ENCODE measurements at places on chromosomes 2 and 18.

- no peak for DNase-seq
These were observed 223.5 kb downstream of the RDH14 start for GRCh38 chr2:18336975-18337374.

- no peak for DNase-seq
These were observed 212.4 kb downstream of the RPIA start for GRCh38 chr2:88903749-88904353.

- DNase-seq = no peak
These were observed 4.8 kb downstream of the AMER3 start for GRCh38 chr2:130759906-130760753.

GRCh38 chr2:19899985-19900930 is 1.5 kb downstream of the TTC32 start:
- DNase-seq = no peak

DNA sequence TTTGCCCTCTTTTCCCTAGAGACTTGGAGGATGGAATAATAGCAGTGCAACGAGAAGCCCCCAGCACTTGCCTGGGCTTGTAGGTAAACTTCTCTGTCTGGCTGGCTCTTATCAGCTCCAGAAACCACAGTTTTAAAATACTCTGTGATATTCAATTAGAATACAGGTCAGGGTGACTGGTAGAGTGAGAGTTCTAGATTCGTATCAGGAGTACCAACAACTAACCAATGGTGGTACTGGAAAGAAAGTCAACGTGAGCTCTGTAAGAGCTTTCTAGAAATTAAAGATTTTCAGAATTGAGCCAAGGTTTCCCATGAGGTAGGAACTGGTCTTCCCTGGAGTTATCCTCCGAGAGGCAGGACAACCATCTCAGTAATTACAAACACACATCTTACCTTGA is 216.9 kb downstream of the NYAP2 start:
- no peak for DNase-seq

DNA sequence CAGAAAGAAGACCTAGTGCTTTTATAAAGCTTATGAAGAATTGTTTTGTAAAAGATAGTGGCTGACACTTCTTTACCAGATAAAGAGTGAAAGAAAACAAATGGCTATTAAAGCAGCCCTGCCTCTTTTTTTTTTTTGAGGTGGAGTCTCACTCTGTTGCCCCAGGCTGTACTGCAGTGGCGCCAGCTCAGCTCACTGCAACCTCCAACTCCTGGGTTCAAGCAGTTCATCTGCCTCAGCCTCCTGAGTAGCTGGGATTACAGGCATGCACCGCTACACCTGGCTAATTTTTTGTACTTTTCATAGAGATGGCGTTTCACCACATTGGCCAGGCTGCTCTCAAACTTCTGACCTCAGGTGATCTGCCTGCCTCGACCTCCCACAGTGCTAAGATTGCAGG is 12.9 kb downstream of the ARPC2 start:
- no peak for DNase-seq

GRCh38 chr18:48167897-48168253 is 237.4 kb upstream of the SMAD2 start:
- DNase-seq = no peak

DNA sequence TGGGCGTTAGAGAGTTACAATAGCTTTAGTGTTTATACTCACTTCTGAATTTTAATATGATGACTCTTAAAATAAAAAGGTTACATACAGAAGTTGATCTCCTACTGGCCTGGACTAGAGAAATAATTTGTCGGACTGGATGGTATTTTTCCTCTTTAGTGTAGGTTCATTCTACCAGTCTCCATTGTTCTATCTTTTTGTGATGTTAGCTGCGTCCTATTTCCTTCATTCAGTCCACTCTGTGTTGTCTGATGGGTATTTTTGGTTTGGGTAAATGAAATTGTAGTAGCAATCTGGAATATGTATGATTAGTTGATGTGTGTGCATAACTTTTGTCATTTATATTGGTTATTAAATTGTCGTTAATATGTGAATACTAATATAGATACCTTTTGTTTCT is 5.3 kb downstream of the DDX1 start:
- no peak for DNase-seq

- no peak for DNase-seq
These were observed 358.9 kb downstream of the ARL6IP6 start for GRCh38 chr2:153077311-153077710.

GRCh38 chr2:170843656-170844055 is 27.0 kb downstream of the GAD1 start:
- no peak for DNase-seq

GRCh38 chr2:200383380-200384110 is 77.1 kb downstream of the SPATS2L start:
- DNase-seq = no peak

- DNase-seq = no peak
These were observed 74.3 kb upstream of the CD302 start for GRCh38 chr2:159872353-159872752.

DNA sequence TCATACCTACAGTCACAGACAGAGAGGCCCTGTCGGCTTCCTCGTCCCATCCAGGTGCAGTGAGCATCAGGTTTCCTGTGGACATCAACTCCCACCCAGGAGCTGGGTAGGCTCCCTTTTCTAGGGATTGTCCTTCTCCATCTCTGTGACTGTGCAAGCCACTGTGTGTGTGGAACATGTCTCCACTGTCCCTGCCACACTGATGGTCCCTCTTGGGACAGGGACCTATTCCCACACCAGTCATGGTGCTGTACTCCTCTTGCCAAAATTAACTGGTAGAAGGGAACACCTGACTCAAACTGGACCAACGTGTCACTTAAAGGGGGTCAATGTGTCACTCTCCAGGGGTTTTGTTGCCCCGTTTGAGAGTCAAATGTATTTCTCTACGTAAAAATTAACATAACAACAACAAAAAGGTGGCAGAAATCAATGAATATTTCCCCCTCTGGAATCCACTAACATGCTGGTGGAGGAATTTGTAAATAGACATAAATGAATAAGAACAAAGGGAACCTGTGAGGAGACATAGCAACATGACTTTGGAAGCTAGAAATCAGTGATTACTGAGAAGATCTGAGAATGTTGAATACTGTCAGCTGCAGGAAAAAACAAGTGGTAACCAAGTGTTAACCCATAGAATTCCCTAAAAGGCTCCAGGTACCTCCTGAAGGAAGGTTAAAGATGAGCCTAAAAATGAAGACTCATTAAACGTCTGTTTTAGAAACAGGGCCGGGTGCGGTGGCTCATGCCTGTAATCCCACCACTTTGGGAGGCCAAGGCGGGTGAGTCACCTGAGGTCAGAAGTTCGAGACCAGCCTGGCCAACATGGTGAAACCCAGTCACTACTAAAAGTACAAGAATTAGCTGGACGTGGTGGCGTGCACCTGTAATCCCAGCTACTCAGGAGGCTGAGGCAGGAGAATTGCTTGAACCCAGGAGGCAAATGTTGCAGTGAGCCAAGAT is 40.4 kb downstream of the SH2D6 start:
- DNase-seq = no peak

DNA sequence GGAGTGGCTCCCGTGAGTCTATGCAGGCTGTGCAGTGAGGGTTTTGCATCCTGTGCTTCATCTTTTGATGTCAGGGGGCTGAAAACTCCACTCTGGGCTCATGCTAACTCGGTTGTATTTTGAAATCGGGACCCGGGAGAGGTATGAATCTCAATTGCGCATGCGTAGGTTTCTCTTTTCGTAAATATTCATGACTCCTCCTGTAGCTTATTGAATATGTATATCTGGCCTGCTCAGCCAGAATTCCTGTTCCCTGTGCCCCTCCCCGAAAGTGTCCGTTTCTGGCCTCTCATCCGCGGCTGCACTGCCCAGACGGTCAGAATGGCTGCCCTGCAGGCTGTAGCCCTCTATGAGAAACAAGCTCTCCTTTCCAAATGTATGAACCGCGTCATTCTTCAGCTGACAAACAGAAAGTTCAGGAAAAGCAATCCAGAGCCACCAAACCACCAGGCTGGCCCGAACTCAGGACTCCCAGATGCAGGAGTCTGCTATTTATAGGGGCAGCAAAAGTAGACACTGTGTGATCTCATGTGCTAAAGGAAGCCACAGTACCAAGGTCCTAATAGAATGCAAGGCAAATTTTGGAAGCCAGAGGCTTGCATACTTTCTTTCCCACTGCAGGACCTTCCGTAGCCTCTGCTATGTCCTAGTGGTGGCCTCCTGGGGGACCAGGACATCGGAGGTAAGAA is 41.7 kb downstream of the AKAIN1 start:
- no peak for DNase-seq

DNA sequence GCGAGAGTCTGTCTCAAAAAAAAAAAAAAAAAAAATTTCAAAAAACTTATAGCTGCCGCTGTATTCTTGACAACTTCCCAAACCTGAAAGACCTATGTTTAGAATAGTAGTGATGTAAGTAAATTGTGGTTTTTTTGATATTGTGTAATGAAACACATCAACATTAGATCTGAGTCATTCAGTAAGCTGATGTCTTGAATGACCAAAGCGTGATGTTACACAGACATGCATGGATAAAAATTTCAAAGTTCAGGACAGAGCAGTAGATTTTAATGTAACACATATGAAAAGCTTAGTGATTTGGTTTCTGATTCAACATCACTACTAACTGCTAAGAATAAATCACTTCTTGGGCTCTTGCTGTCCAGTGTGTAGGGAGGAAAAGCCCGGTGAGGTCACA is 69.3 kb upstream of the MEX3C start:
- DNase-seq = no peak

GRCh38 chr2:124046332-124046731 is 21.2 kb downstream of the CNTNAP5 start:
- DNase-seq = no peak

DNA sequence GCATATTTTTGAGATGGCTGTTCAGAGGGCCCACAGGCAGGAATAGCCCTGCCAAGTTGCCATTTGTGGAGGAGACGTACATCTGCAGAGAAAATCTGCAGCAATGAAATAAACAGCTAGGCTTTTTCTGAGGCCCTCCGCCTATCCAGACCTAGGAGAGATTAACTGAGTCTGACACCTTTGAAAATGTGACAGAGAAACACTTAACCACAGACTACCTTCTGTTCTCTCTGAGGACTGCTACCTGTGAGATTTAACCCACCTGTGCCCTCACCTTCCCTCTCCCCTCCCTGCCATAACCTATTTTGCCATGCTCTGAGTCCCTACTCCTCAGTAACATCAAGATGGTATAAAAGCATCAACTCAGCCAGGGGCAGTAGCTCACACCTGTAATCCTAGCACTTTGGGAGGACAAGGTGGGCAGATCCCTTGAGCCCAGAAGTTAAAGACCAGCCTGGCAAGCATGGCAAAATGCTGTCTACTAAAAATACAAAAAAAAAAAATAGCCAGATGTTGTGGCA is 160.3 kb downstream of the TGIF1 start:
- DNase-seq = no peak

DNA sequence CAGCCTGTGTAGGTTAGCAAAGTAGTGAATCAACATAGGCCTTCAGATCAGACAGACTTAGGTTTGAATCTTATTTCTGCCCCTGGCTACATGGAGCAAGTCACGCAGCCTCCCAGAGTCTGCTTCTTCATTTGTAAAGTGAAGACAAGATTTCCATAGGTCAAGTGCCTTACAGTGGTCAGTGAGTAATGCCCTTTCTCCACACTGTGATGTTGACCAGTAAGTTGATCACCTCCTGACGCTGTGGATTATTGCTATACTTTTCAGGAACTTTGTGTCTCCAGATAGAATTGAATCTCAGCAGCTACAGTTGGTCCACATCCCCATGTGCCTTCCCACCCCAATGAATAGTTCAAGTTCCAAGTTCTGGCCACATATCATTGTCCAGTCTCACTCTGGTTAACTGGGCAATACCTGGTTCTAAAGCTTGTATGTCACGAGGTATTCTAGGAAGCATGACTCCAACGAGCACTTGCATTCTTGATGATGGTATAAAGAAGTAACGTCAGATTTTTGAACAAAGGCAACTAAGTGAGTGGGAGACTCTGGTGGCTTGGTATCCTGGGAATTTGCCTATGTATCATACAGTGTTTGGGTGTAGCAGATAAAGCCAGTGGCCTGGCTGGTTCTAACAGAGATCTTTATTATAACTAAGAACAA is 2.1 kb upstream of the CLIP4 start:
- DNase-seq = no peak

DNA sequence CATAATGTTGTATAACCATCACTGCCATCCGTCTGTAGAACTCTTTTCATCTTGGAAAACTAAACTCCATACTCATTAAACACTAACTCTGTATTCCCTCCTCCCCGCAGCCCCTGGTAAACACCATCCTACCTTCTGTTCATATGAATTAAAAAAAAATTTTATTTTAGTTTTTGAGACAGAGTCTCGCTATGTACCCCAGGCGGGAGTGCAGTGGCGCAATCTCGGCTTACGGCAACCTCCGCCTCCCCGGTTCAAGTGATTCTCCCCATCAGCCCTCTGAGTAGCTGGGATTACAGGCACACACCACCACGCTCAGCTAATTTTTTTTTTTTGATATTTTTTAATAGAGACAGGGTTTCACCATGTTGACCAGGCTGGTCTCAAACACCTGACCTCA is 52.9 kb downstream of the RRM2 start:
- DNase-seq = no peak

DNA sequence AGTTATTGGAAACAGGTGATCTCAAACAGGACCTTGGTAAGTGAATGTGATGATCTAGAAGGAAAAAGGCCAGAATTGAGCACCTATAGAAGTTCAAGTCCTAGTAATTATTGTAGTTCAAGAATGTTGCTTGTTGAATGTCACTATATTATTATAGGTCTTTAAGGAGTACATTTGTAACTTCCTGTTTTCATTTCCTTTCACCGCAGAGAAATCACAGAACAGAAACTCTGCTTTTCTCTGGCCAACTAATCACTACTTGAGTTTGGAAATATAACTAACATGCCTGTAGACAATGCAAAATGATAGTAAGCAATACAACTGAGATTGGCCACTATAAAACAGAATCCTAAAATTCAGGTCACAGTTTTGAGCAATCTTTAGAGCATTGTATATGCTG is 61.8 kb upstream of the EFEMP1 start:
- DNase-seq = no peak

DNA sequence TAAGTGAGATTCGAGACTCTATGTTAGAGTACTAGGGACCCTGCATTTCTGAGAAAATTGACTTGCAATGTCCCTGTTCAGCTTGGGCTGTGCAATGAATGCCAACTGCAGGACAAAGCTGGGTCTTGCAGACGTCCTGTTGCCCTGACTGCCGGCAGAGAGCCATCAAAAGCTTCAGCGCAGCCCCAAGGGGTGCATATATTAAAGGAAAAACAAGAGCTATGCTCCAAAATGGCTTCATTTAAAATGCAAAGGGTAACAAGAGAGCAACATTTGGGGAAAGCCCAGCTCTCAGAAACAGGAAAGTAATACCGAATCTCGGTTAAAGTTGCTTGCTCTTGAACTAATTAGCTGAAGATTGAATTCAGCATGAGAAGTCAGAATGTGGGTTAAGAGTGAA is 110.9 kb upstream of the PNPT1 start:
- DNase-seq = no peak

GRCh38 chr2:67898595-67898994 is 164.2 kb downstream of the C1D start:
- no peak for DNase-seq
